ENCODE measurements at places on chromosomes 4 and X.

GRCh38 chr4:52822972-52823701 is 39.0 kb upstream of the RASL11B start:
- no peak for DNase-seq

DNA sequence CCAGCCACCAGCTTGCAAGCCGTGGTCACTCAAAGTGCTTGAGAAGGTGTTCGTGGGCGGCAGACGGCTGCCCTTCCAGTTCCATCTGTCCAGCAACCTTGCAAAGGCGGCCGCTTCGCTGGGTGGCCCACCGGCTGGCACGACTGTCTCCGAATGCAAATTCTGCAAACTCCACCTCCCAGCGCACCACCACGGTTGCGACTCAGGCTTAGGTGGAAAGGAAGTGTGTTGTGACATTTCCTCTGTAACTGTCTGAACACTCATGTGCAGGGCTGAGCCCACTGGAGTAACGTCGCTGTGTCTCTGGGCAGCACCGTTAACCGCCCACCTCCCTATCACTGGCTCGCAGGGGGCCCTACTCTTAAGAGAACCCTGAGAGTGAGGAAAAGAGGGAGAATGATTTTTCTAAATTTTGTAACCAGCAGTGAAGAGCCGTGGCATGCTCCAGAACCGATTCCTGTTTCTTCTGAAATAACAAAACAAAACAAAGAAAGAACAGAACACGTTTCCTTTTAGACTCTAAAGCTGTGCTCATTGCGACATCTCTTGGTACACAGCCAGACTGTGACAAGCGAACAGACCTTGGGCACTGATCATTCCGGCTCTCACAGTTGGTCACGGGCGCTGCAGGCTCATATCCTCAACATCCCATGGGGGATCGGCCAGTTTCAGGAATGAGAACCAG is at the start of gene P2RY8:
TSS of gene P2RY8 (minus strand) at position 155 of the 685 bp plus-strand sequence. CDS start 70,627 bp downstream, outside the sequence.
- DNase-seq: no peak

DNA sequence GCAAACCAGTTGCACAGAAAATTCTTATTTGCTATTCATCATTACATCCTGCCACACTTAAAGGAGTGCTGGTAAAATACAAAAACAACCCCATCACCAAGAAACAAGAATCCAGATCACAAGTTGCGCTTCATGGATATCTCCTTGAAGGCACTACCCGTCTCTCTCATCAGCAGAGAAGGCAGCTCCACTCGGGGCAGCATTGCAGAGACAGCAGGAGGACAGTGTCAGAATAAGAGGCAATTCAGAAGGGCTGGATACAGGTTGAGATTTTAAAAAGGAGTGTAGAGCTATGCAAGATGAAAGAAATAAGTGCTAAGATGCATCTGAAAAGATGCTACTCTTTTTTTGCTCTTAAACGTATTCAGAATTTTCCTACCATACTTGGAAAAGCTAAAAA is 71.4 kb downstream of the LDB2 start:
- no peak for DNase-seq

DNA sequence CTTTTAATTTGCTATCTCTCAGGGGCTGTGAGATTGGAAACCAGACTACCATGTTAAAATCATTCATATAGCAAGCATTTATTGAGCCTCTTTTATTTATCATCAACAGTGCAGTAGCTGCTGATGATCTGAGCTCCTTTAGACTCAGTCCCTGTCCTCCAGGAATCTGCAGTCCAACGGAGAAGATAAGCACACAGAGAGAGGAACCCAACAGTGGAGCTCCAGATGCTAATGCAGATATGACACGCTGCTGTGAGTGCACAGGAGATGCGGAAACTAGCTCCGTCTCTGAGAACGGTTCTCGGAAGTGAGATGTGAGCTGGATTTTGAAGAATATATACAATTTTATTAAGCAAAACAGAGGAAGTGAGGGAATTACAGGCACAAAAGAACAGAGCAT is 35.4 kb downstream of the DCHS2 start:
- no peak for DNase-seq

DNA sequence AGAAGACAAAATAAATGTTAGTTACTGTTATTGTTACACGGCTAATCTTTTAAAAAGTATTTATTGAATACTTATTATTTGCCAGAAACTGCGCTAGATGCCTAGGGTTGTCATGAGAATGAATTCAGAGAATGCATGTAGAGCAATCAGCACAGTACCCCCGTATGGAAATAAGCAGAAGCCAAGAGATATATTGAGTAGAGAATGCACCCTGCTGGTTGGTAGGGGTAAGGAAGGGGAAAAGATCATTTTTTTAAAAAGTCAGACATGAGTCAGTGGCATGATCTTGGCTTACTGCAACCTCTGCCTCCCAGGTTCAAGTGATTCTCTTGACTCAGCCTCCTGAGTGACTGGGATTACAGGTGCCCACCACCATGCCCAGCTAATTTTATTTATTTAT is 13.1 kb upstream of the DRP2 start:
- no peak for DNase-seq

DNA sequence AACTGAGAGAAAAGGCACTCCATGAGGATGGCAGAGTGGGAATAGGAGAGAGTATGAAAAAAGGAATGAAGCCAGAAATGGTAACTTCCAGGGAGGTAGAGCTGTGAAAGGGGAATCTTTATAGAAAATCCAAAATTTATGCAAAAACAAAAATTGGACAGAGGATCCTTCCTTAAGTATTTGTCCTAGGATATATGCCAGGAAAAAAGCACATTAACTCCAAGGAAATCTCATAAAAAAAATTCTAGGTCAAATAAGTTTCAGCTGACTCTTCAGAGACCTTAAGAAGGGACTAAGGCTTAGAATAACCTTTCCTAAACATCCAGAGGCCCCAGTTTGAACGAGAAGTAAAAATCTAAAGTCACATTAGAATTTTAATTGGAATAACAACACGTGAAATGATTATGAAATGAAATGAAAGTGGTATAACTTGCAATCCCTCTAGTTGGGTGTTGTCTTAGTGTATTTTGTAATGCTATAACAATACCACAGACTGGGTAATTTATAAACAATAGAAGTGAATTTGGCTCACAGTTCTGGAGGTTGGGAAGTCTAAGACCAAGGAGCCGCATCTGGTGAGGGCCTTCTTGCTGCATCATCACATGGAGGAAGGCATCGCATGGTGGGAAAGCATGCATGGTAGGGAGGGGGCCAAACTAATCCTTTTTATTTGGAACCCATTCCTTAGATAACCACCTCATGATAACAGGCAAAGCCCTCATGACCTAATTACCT is 145.4 kb upstream of the RXFP1 start:
- no peak for DNase-seq

GRCh38 chr4:56630876-56631666 is 50.0 kb downstream of the HOPX start:
- no peak for DNase-seq

DNA sequence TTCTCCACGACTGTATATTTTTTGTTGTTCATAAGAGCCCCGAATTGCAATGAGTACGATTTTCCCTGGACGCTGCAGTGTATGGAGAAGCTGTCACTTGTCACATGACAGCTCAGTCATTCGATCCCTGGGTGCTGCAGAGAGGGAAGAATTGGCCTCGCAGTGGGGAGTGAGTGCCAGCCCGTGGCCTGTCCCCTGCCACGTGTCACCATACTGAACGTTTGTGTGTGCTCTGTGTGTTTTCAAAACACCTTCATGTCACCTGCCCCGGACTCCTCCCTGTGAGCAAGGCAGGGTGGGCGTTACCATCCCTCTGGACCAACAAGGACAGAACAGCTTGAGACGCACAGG is 77.9 kb downstream of the TBL1X start:
- no peak for DNase-seq

DNA sequence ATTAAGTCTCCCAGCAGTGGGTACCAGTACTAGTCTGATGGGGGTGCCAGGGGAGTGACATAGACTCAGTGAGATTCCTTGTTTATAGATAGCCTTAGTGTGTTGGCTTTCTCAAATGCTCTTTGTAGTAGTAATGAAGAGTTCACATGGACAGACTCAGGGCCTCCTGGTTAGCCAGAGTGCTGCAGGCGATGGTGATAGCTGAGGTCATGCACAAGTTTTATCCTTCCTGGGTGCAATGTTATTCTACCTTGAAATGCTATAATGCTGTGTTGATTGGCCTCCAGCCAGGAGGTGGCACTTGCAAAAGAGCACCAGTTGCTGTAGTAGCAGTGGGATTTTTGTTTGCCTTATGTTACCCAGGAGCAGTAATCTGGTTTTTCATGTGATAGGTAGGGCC is 35.5 kb upstream of the ADH4 start:
- no peak for DNase-seq

- DNase-seq: no peak
Measured at GRCh38 chr4:20944961-20945360, 244.7 kb downstream of the PACRGL start.

DNA sequence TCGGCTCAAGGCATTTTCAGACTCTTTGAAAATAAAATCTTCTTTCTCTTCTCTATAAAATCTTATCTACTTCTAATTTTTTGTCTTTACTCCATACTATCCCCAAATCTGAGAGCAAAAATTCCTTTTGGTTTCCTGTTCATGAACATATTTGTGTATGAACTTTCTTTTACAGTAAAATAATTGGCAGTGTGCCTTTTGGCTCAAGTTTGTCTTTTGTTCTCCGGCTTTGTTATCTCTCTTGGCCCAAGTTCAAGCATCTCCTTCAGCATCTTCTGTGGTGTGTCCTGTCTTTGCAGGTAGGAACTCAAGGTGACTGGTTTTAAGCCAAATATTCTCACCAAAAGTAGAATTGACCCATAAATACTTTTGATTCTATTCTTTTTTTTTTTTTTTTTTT is 276.6 kb upstream of the FAT1 start:
- DNase-seq: no peak

DNA sequence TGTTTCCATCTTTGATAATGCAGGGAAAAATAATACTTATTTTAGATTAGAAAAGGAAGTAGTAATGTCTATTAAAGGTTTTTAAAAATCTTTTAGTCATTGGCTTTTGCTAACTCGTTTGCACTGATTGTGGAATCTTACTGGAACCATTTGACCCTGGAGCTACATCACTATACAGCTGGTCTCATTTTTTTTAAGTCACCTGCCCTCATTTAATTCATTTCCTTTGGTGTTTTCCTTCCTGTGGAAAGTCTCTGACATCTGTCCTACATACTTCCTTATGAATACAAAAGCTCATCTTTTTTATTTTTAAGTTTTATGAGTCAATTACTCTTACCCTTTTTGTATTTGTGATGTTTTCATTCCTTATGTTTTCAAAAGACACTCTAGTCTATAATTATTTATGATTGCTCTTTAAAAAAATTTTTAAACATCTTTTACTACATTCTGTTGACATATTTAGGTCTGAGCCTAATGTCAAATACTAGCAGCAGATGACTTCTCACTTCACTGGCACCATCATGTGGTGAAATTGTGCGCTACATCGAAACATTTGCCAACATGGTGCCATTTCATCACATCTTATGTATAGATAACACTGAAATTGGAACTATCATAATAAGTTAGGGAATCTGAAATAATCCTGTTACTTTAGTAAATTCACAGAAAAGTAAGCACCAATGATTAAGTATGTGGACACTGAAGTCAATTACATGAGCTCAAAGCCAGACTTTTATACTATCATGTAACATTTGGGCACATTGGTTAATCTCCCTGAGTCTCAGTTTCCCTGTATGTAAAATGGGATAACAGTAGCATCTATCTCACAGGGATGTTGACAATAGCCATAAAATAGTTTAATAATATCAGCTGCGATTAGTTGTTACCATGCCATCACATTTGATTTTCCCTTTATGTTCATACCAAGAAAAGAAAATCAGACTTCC is 9.4 kb upstream of the MMAA start:
- peak; percentile 24 for DNase-seq

- DNase-seq: no peak
Measured at GRCh38 chr4:13244444-13244843, 239.7 kb downstream of the RAB28 start.

GRCh38 chr4:110332483-110332882 is 134.1 kb upstream of the ELOVL6 start:
- no peak for DNase-seq

- peak; percentile 11 for DNase-seq
Measured at GRCh38 chrX:107628662-107629539, 591 bp downstream of the PRPS1 start.

GRCh38 chrX:8726031-8726652 is 5.8 kb downstream of the ANOS1 start:
- DNase-seq: no peak

- DNase-seq: no peak
Measured at GRCh38 chr4:13641084-13641483, 13.6 kb upstream of the BOD1L1 start.

- no peak for DNase-seq
Measured at GRCh38 chrX:111881715-111882114, 5.7 kb downstream of the TRPC5OS start.

DNA sequence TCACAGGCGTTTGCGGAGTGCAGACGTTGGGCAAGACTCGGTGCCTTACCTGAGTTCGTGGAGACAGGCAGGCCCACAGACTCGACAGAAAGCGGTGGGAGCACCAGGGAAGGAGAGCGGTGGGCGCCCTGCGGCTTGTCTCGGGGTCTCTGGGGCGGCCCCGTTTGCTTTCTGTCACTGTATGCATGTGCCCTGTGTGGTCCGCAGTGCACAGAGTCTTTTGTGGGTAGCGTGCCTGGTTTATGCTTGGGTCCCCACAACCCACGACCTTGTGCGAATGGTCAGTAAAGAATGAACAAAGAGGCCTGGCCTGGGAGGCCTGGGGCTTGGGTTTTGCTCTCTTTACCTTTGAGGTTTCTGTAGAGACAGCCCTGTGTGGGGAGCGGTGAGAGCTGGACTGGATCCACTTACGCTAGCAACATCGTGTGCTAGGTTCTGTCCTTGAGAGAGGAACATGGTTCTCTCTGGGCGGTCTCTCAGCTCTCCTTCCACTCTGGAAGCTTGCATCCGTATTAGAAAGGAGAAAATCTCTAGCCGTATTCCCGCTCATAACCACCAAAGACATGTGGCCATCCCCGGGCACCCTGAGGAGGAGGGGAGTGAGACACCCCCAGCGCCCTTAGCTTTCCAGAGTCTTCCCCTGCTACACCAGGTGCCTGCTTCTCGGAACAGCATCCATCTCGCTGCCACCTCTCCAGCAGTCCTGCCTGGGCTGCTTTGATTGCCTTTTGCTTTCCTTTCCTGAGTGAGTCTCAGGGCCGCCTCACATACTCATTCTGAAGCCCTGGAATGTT is 1.2 kb downstream of the TADA2B start:
- DNase-seq: no peak

DNA sequence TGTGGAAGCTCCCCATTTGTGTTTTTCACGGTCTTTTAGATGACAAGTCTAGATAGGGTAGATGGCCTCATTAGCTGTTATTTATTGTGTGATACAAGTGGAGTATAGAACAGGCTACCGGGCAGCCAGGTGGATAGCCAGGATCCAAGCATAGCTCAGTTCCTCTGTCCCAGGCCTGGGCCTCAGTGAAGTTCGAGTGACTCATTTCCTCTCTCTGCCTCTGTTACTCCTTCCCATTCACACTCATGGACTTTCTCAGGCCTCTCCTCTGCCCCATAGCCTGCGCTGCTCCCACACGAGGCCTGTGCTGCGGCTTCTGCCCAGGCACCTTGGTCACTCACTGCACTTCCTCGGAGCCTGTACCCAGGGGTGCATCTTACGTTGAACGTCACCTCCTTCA is 54.5 kb downstream of the TENM3 start:
- no peak for DNase-seq

GRCh38 chr4:94342694-94343093 is at the start of gene HPGDS:
HPGDS (minus strand) TSS chr4:94342836; CDS start chr4:94334629, 8,207 bp downstream.
- no peak for DNase-seq
